ENCODE measurements at places on chromosomes 2 and 18.

- no peak for DNase-seq
Measured at GRCh38 chr2:208256192-208256782, 1.4 kb upstream of the IDH1 start.

DNA sequence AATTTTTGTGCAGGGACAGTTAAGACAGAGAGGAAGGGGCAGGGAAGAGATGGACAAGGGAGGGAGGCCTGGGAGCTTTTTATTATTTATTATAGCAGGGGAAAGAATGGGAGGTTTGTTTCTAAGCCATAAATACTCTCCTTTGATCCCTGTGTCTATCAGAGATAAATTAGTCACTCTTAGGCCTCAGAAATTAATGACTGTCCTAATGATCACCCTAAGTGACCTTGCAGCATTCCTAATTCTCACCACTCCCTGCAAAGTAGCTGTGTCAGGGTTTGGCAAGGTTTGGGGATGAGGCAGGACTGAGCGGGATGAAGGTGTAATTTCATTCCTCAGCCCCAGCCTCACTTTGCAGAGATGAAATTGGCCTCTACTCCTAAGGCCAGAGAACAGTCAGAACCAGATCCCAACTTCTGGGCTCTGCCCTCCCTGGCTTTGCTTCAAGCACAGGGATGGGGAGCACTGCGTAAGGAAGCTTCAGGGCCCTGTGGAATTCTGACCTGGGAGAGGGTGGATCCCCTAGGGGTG is 95.0 kb downstream of the TMEM17 start:
- no peak for DNase-seq

DNA sequence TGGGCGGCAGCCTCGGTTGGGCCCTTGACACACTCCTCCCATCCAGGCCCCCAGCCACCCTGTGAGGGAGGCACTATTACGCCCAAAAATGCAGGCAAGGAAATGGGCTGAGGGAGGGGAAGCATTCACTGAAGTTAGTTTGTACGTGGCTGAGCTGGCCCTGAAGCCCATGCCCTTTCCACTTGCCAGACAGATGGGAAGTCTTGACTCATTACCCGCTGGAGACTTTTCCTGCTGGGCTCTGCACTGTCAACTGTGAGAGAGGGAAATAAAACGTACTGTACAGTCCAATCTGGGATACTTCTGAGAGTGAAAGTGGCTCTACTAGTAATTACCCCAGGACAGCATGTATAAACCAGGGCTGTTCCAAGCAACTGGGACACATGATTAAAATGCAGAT is 125.9 kb downstream of the MSH2 start:
- DNase-seq, result no peak

GRCh38 chr2:54545702-54546450 is 89.7 kb downstream of the SPTBN1 start:
- DNase-seq, result no peak

DNA sequence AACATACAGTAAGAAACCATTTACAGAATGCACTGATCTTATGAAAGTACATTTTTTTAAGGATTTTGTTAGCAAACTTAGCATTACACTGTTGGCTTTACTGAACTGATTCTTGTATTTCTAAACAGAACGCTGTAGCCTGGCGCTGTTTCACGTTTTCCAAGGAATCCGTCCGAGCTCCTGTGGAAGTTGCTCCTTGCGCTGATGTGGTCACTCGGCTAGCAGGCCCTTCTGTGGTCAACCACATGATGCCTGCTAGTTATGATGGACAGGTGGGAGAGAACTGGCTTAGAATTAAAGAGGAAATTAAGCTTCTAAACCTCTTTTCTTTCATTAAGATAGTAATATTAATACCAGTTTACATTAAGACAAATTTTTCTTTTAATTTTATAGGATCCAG is 76.8 kb downstream of the CEP192 start:
- no peak for DNase-seq

DNA sequence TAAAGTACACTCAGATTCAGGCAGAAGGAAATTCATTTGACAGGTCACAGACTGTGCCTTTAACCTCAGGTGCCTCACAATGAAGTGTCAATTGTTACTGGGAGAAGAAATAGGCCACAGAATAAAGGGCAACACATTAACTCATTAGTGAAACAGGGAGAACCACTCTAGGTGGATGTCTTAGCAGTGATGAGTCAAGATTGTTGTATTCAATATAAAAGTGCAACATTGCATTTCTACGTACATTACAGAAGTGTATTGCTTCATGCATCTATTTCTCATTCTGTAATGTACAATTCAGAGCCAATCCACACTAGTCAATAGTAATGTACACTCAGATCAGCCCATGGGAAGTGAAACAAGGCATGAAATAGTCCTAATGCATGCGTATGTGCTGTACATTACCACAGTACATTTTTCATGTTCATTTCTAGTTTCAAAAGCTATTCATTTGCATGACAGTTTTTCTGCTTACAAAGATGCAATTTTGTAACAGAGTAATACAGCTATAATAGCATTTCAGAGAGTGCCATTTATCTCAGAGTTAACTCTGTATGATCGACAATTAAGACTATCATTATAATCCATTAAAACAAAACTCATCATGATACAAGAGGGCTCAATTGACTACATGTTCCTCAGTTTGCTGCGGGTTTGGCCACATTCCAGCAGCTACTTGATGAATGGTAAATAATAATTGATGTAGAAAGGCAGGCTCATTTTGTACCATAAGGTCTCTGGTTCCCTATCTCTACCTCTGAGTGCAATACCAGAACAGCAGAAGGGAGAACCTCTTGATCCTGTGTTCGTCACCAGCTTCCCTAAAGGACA is 12.2 kb upstream of the ARL5A start:
- no peak for DNase-seq

GRCh38 chr2:129239141-129239540 is 740.3 kb upstream of the RAB6C start:
- DNase-seq, result no peak

DNA sequence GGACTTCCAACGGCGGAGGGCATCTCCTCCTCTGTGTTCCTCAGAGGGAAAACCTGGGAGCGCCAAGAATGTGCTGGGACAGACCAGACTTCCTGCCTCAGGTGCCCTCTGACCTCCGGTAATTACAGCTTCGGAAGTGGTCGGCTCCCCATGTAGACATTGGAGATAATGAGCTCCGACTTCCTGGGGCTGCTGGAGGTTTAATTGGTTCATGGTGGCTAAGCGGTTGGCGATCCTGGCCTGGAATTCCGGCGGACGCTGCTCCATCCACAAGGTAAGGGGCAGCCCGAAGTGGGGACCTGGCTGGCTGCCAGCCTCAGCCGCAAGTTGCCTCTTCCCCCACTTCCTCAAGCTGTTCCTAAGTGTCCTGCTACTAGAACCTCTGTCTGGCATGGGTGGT is 83.2 kb upstream of the EPC2 start:
- DNase-seq, result no peak

DNA sequence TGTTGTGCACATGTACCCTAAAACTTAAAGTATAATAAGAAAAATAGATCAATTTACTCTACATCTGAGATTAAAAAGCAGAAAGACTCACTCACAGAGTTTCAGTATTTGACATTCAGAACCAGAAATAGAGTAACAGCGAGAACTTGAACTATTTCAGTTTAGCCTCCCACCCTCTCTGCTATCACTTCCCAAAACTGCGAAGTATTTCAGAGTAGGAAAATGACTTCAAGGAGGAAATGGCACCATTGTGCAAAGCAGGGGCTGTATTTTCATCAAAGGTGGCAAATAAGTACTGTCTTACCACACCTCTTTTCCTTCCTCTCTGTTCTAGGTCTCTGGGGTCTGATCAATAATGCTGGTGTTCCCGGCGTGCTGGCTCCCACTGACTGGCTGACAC is 13.6 kb downstream of the DHRS9 start:
- no peak for DNase-seq

GRCh38 chr2:160445673-160446072 is 47.9 kb downstream of the RBMS1 start:
- no peak for DNase-seq

DNA sequence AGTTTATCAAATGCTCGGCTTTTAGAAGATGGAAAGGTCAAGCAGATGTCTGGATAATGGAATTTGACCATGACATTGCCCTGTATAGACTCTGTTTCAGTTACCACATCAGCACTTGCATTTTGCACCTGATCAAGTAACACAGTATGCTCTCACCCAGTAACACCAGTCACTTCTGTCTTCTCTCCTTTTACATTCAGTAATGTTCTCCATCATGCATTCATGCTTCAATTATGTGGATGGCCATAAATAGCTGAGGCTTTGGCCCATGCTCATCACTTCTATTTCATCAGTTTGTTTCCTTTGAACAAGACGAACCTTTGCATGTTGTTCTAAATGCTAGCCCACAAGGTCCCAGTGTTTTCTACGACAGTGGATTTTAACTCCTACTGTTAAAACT is 322.9 kb upstream of the ACVR2A start:
- DNase-seq, result no peak

DNA sequence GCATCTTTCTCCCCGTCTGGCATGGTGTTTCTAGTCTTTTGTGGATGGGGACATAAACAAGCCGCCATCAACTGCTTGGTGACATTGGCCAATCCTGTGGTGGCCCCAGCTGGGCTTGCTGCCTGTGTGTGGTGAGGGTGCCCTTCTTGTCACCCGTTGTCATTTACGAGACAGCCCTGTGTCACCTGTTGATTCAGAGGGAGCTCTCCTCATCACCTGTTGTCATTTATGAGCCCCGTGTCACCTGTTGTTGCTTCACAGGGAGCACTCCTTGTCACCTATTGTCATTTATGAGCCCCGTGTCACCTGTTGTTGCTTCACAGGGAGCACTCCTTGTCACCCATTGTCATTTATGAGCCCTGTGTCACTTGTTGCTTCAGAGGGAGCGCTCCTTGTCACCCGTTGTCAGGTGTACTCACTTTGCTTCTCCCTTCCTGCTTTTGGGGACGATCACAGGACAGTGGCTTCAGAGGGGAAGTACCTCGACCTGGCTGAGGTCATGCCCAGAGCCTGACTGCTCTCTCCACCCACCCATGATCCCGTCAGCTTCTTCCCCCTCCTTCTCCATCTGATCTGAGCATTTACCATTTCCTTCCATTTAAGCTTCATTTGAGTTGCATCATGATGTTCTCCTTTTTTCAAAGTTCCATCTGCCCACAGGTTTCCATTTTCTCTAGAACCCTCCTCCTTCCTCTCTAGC is 29.1 kb downstream of the HPCAL1 start:
- no peak for DNase-seq

DNA sequence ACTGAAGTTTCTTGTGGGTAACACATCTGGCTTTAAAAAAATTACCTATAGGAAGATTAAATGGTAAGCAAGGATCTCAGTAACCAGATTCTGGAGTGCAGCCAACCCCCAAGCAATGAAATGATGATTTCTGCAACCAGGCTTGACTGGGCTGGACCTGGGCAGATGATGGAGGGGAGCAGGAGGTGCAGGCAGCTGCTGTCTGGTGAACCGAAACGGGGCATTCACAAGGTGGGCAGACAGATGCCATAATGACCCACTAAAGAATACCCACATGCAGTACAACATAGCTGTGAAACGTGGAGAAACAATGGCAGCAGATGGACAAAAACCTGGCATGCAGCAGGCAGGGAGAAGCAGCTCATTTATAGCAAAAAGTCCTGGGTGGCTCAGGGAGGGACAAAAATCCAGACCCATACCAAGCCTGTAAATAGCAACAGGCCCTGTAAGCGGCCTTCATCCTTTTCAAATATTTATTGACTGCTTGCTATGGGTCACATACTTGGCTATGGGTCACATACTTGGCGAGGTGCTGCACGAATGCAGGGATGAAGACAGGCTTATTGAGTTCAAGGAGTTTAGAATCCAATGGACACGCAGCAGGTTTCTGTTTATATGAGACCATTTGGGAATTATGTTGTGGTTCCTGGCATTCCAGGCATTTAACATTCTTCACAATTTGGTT is 244.7 kb downstream of the HRH4 start:
- DNase-seq, result no peak

GRCh38 chr2:59196491-59196890 is 955.4 kb upstream of the FANCL start:
- DNase-seq, result no peak

DNA sequence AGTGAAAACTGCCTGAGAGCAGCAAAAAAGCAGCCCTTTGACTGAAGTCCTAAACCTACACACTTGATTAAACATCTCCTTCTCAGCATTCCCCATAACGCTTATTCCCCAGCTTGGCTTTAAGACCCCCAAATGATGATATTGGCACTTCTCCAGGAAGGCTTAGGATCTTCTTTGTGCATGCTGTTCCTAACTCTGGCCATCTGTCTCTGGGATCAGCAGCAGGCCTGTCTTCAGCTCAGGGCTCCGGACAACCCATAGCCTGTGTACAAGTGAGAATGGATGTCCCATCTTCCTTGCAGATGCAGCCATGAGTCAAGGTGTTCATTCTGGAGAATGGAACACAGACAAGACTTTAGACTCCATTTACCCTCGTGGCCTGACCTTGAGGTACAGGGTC is 81.6 kb upstream of the TMEM17 start:
- no peak for DNase-seq

DNA sequence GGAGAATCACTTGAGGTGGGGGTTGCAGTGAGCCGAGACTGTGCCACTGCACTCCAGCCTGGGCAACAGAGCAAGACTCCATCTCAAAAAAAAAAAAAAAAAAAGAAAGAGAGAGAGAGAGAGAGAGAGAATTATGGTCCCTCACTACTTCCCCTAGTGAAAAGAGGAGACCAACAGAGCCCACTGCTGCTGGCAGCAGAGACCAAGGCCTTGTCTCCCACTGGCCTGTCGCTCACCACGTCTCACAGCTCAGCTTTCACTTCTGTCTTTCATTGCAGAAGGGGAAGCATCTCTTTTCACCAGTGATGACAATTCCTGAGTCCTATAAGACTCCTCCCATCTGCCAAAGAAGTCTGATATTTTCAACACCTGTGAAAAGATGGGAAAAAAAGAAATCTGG is 81.3 kb downstream of the CLHC1 start:
- DNase-seq, result no peak

- no peak for DNase-seq
Measured at GRCh38 chr18:22349317-22349898, 68.3 kb downstream of the CTAGE1 start.

- DNase-seq, result no peak
Measured at GRCh38 chr18:36527740-36528455, 230.4 kb downstream of the FHOD3 start.

DNA sequence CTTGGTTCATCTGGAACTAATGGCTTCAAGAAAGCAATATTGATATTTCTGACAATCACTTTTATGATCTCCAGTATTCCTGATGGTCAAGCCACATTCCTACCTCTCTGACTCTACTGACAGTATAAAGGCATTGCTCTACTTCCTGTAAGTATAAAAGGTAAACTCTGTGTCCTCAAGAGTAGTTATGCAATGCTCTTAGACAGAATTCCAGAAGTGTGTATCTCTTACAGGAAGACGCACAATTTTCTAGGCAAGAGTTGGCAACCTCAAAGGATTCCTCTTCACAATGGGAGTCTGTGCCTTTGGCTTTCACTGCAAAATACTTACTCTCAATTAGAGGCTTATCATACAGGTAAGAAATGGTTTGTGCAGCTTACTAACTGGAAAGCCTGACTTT is 100.1 kb downstream of the THADA start:
- no peak for DNase-seq

- peak; percentile 21 for DNase-seq
Measured at GRCh38 chr2:5365871-5366461, 326.2 kb upstream of the SOX11 start.
